Transverse colon (tissue), 4 donors: ENCODE measurements at places on chromosomes 7 and 10. TPM values are rescaled to one million over a fixed set of nuclear protein-coding genes. Genes with fewer than 3 reads are reported as not detected.

The LLCFC1 gene
- total RNA-seq: not detected

DNA sequence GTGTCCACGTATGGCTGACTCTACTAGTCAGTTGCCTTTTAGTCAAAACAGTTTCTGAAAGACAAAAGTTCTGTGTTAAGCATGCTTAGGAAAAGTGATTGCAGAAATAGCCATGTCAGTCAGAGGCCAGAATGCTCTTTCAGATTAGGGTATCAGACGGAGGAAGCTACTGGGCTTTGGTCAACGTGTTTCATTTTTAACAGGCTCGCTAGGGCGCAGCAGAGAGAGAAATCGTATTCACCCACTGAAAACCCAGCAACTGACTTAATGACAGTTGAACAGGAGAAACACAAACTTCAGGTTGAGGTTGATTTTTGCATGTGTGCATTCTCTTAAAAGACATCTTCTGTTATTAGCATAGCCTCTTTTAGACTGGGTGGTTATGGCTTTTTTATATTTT is 322.6 kb upstream of the KIAA1217 start:
- no peak for DNase-seq
- no peaks in the 10 kb centered on the region for H3K36me3 ChIP-seq
- H3K27ac ChIP-seq: no peak overlapping the region

The TWIST1 gene
- total RNA-seq: not detected

DNA sequence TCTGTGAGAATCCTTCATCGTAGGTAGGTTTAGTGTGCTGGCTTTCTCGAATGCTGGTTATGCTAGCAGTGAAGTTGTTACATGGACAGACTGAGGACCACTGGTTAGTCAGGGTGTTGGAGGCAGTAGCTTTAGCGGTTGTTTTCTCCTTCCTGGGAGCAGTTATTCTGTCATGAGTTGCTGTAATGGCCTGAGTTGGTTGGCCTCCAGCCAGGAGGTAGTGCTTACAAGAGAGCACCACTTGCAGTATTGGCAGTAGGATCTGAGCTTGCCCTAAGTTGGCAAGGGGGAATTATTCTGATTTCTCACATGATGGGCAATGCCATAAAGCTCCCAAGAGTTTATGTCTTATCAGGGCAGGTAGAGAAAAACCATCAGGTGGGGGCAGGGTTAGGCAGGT is 58.0 kb downstream of the IPMK start:
- H3K27ac ChIP-seq: no peak overlapping the region
- no peaks in the 10 kb centered on the region for H3K4me1 ChIP-seq
- no peak for DNase-seq
- no peaks in the 10 kb centered on the region for H3K27me3 ChIP-seq
- no peak overlapping the region for H3K4me3 ChIP-seq

DNA sequence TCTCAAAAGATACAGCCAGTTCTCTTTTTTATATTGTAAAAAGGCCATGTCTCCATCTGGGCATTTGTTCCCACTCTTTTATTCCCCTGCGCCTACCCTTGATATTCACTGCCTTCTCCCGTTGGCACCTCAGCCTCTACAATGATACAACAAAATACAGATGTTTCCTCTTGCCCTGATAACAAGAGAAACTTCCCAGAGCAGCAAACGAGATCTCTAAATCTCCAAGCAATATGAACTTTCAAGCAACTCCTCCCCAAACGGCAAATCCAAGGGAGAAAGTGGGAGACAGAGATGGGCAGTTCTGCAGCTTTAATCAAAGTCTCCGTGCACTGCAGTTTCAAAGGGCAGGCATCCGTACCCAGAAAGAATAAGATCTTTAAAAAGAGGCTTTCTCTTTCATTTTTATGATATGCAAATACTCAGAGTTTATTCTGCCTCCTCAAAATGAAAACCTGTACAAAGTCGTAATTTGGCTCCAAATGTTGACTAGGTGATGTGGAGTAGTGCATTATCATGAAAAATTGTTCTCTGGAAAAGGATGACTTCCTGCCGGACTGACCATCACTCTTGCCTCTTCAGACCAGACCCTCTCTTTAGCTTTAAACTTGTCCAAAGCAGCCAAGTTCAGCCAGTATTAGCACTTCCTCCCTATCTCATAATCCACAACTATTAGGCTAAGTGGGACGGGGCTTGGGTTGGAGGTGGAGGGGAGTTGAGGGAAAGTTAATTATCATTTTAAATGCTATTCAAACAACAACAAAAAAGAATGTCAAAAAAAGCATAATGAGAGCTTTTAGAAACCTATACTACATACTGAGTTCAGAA is 682 bp downstream of the HGF start:
- H3K27ac ChIP-seq: peak overlapping the region; percentile 53
- H3K36me3 ChIP-seq: no peaks in the 10 kb centered on the region

DNA sequence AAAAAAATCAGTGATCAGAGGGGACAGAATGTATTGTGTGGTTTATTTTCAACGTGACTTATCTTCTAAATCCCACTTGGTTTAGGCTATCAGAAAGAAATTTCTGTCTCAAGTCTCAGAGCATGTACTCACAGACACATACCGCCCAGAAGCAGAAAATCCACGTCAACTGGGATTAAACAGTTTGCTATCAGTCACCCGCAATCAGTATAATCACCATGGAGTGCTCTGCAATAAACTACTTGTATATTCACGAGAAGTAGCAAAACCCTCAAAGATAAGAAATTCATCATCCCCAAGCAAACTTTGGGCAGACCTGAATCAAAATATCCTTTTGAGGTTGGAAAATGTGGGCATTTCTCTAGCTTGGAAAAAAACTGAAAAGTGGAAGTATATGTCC is 259.1 kb downstream of the FGFR2 start:
- H3K4me1 ChIP-seq: no peaks in the 10 kb centered on the region
- no peak for DNase-seq
- no peak overlapping the region for H3K27ac ChIP-seq
- no peaks in the 10 kb centered on the region for H3K36me3 ChIP-seq
- H3K4me3 ChIP-seq: no peak overlapping the region
- no peaks in the 10 kb centered on the region for H3K27me3 ChIP-seq

The NOS3 gene
- 34.2 TPM for total RNA-seq

The CALML5 gene
- total RNA-seq: not detected

DNA sequence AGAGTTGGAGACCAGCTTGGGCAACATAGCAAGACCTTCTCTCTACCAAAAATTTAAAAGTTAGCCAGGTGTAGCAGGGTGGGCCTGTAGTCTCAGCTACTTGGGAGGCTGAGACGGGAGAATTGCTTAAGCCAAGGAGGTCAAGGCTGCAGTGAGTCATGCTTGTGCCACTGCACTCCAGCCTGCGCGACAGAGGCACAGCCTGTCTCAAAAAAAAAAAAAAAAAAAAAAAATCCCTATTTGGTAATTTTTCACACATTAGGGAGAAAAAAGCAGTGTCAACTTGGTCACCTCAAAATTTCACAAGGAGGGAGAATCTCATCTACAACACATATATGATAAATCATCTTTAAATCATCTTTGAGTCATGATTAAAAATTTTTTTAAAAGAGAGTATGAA is 6.4 kb upstream of the ZNF398 start:
- no peaks in the 10 kb centered on the region for H3K36me3 ChIP-seq
- no peak overlapping the region for H3K4me3 ChIP-seq
- no peaks in the 10 kb centered on the region for H3K4me1 ChIP-seq
- no peak for DNase-seq
- H3K27ac ChIP-seq: no peak overlapping the region
- H3K27me3 ChIP-seq: no peaks in the 10 kb centered on the region

GRCh38 chr7:151069841-151070573 is 10.6 kb downstream of the FASTK start:
- no peak for DNase-seq
- no peak overlapping the region for H3K27ac ChIP-seq
- peaks cover 81% of the 10 kb centered on the region for H3K36me3 ChIP-seq
- H3K4me1 ChIP-seq: no peaks in the 10 kb centered on the region

DNA sequence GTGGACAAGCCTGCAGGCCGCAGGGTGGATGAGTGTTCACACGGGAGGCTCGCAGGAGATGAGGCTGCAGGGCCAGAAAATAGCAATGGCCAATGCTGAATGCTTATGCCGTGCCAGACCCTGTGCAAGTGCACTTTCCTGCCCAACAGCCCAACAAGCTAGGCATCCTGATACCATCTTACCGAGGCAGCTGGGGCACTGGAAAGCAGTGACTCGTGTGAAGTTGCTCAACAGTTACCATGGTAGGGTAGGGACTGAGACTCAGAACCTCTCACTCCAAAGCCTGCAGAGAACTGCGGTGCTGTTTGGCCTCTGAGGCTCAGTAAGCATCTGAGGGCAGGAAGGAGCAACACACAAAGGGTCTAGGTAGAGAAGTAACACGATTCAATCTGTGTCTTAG is 43.7 kb downstream of the JAZF1 start:
- no peaks in the 10 kb centered on the region for H3K36me3 ChIP-seq
- no peak overlapping the region for H3K4me3 ChIP-seq
- H3K4me1 ChIP-seq: no peaks in the 10 kb centered on the region

GRCh38 chr10:87503401-87503800 is 1.3 kb upstream of the MINPP1 start:
- H3K27ac ChIP-seq: no peak overlapping the region
- no peaks in the 10 kb centered on the region for H3K36me3 ChIP-seq
- H3K27me3 ChIP-seq: no peaks in the 10 kb centered on the region
- no peak for DNase-seq

DNA sequence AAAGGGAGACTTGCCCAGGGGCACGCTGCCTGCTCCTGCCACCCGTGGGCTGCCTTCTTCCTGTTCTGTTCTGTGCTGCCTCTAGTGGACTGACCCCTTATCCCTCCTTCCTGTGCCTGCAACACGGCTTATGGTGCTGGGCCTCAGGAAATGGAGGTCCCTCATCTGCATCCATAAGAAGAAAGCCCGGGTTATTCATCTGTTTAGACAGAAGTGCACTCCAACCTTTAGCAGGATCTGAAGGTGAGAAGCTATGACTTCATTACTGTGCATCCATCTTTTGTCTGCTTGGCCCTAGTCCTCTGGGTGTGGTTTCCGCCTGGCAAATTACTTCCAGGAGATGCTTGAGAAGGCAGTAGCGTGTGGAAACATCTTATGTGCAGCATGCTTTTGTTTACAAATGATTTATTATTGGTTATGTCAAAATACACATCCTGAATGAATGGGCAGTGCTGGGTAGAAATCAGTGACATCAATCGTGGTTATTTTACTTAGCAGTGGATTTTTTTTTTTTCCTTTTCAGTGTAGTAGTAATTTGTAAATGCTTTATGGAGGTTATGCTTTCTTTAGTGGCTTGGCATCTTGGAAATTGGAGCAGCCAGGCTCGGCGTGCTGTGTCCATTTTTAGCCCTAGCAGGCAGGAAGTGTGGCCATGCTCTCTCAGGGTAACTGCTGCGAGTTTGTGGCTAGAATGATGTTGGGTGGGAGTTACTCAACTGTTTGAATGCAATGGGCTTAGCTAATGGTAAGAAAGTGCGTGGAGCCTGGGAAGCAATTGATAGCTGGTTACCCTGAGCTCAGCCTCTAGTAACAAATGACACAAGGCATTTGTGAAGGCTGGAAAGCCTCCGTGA is 12.7 kb downstream of the PTPRE start:
- no peaks in the 10 kb centered on the region for H3K4me1 ChIP-seq

DNA sequence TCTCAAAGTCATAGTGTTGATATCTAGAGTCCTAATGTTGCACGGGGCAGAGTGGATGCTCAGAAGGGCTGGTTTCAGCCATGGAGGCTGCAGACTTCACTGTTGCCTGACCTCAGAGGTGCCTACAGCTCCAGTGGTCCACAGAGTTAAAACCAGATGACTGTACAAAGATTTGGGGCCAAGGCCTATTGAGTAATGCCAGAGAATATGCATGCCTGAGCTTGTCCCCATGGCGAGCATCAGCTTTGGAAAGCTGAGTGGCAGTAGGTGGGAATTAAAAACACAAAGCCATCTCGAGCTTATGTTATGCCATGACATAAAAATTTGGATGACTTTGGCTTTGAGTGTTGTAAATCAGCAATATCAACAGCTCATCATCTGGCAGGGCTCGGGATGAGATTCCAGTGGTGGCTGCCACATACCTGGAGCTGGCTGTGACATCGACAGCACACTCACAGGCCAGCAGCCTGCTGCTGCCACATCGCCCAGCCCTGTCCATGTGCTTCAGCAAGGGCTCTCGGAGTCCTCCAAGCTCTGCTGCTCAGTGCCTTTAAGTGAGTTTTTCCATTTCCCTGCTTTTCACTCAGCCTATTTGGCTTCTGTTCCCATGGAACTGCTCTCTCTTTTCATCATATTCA is 379.6 kb downstream of the TNS3 start:
- H3K27ac ChIP-seq: no peak overlapping the region
- H3K36me3 ChIP-seq: no peaks in the 10 kb centered on the region
- H3K27me3 ChIP-seq: no peaks in the 10 kb centered on the region
- no peak overlapping the region for H3K4me3 ChIP-seq

- DNase-seq: no peak
- no peaks in the 10 kb centered on the region for H3K4me1 ChIP-seq
- no peaks in the 10 kb centered on the region for H3K36me3 ChIP-seq
- H3K4me3 ChIP-seq: no peak overlapping the region
Measured at GRCh38 chr7:28984217-28984616, 26.1 kb upstream of the TRIL start.

DNA sequence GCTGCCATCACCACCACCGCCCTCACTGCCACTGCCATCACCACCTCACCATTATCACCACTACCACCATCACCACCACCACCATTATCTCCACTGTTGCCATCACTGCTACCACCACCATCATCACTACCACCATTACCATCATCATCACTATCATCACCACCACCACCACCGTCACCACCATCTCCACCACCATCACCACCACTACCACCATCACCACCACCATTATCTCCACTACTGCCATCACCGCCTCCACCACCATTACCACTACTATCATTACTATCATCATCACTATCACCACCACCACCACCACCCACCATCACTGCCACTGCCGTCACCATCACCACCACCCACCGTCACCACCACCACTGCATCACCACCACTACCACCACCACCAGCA is 9.9 kb upstream of the COL13A1 start:
- H3K36me3 ChIP-seq: no peaks in the 10 kb centered on the region
- DNase-seq: no peak
- no peak overlapping the region for H3K4me3 ChIP-seq

- H3K4me3 ChIP-seq: no peak overlapping the region
- no peaks in the 10 kb centered on the region for H3K36me3 ChIP-seq
- no peak overlapping the region for H3K27ac ChIP-seq
- no peaks in the 10 kb centered on the region for H3K4me1 ChIP-seq
- no peak for DNase-seq
Measured at GRCh38 chr7:152537639-152538038, 101.8 kb upstream of the KMT2C start.

The SORCS1 gene
- total RNA-seq: 2.7 TPM

The CHST15 gene
- 10.0 TPM for total RNA-seq

The NOD1 gene
- 12.4 TPM for total RNA-seq

The MACROH2A2 gene
- total RNA-seq: 8.6 TPM

- no peak overlapping the region for H3K27ac ChIP-seq
- no peak for DNase-seq
- H3K4me3 ChIP-seq: no peak overlapping the region
- no peaks in the 10 kb centered on the region for H3K27me3 ChIP-seq
Measured at GRCh38 chr10:24834869-24835268, 111.2 kb upstream of the ARHGAP21 start.

- H3K4me1 ChIP-seq: no peaks in the 10 kb centered on the region
- no peaks in the 10 kb centered on the region for H3K36me3 ChIP-seq
- no peaks in the 10 kb centered on the region for H3K27me3 ChIP-seq
- no peak overlapping the region for H3K4me3 ChIP-seq
- H3K27ac ChIP-seq: no peak overlapping the region
Measured at GRCh38 chr10:26944261-26944882, 83.6 kb upstream of the ABI1 start.

- H3K4me3 ChIP-seq: no peak overlapping the region
- no peaks in the 10 kb centered on the region for H3K36me3 ChIP-seq
- H3K27ac ChIP-seq: no peak overlapping the region
- H3K4me1 ChIP-seq: no peaks in the 10 kb centered on the region
- H3K27me3 ChIP-seq: no peaks in the 10 kb centered on the region
- DNase-seq: no peak
Measured at GRCh38 chr10:20955355-20955893, 58.3 kb upstream of the NEBL start.
